ENCODE measurements at places on chromosomes 16 and 17.

DNA sequence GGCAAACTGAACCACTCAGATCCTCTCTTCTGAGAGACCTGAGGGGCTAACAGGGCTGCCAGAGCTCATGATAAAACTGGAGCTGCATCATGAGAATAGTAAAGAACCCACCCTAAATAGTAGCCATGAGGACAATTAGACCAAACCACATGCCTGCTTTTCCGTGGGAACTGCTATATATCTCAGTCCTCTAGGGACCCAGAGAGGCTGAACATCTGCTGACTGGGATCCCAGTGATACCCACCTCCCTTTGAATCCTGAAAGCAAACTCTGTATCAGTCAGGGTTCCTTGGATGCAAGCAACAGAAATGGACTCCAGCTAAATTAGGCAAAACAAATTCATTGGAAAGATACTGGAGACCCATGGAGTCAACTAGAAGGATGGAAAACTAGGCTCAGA lies 6.5 kb downstream of the MT1X start:
- DNase-seq: no peak

- DNase-seq: no peak
Measured at GRCh38 chr16:87661561-87661960, 59.3 kb downstream of the JPH3 start.

DNA sequence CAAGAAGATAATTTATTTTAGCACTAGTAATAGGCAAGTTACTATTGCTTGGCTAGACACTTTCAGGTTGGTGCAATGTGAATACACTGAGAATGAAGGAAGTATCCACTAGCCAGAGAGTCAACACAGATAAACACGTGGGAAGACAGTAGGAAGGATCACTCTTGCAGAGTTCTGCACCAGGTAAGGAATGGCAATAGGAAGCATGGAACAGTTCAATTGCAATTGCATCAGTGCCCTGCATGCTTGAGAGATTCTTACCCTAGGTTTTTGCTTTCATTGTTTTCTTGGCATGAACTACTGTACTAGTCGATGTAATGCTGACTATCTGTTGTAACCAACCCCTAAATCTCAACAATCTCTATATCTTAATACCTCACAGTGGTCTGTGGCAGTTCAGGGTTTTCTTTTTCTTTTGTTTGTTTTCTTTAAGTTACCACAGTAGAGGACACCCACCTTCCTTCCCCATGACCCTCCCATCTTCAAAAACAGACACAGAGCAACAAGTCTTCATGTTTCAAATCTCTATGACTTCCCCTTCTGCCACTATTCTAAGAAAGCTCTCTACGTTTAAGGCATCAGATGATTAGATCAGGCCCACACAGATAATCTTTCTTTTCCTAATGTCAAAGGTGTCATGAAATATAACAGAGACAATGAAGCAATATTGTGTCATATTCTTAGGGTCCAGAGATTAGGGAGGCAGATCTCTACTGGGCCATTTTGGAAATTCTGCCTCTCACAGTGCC lies 18.1 kb upstream of the ABCA8 start:
- no peak for DNase-seq

DNA sequence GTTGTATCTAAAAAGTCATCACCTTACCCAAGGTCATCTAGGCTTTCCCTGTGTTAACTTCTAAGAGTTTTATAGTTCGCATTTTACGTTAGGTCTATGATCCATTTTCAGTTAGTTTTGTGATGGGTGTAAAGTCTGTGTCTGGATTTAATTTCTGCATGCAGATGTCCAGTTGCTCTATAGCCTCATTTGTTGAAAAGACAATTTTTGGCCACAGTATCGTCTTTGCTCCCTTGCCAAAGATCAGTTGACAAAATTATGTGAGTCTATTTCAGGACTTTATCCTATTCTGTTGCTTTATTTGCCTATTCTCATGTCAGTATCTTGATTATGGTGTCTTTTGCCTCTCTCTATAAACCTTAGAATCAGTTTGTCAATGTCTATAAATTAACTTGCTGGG lies 85.1 kb downstream of the METRNL start:
- no peak for DNase-seq

GRCh38 chr16:24999856-25000461 lies 15.2 kb downstream of the ARHGAP17 start:
- DNase-seq: no peak

GRCh38 chr17:17200831-17201230 lies 5.3 kb downstream of the PLD6 start:
- no peak for DNase-seq

DNA sequence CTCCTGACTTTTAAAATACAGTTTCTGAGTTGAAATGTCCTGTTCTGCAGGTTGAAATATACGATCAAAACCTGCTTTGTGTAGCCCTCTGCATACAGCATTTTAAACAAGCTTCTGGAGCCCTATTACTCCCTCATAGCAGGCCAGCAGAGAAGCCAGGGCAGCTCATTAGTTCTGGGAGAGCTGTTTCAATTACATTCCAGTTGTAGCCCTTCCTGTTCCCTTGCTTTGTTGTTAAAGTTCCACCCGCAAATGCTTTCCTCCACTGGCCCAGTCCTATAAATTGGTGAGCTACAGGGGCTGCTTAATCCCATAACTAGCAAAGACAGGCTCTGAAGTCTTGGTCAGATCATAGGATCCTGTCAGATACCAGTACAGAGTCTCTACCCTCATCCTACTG lies 162.5 kb downstream of the SLC39A11 start:
- no peak for DNase-seq

GRCh38 chr16:84582958-84583516 lies 34.8 kb downstream of the COTL1 start:
- no peak for DNase-seq

GRCh38 chr16:49734331-49734730 lies 121.6 kb downstream of the ZNF423 start:
- DNase-seq: no peak

- no peak for DNase-seq
Measured at GRCh38 chr16:24838554-24839266, 7.1 kb upstream of the SLC5A11 start.

DNA sequence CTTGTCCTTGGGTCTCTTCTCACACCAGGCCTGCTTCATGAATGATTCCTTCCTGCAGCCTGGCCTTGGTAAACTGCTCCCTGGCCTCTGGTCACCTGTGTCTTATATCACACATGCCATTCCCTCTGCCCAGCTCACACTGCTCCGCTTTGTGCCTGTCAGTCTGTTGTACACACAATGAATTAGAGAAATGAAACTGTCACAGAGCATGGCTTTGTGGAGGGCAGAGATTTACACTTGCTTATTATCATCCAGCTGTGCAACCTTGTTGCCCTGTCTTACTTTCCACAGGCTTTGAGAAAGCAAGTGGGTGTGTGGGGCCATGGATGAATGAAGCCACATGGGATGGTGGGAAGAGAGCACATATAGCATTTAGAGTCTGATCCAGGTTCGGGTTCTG lies 22.4 kb downstream of the ALDH3A2 start:
- DNase-seq: no peak

DNA sequence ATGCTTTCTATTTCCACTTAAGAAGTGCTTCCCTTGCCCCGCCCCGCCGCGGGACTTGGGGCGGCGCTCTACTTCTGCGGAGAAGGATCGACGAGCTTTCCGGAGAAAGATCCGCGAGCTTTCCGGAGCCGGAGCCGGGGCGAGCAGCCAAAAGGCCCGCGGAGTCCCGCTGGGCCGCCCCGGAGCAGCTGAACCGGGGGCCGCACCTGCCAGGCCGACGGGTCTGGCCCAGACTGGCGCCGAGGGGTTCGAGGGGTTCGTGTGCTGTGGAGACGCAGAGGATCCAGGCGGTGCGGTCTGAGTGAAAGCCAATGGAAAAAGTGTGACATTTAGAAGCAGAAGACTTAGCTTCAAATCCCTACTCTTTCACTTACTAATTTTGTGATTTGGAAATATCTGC lies 50.8 kb downstream of the TBC1D26 start:
- no peak for DNase-seq

GRCh38 chr17:68792873-68793272 lies 162.3 kb downstream of the ABCA8 start:
- DNase-seq: no peak

- DNase-seq: no peak
Measured at GRCh38 chr17:34859652-34860051, 101.6 kb downstream of the CCT6B start.
